HS-27A (cell line): ENCODE measurements at places on chromosomes 2 and 18.

DNA sequence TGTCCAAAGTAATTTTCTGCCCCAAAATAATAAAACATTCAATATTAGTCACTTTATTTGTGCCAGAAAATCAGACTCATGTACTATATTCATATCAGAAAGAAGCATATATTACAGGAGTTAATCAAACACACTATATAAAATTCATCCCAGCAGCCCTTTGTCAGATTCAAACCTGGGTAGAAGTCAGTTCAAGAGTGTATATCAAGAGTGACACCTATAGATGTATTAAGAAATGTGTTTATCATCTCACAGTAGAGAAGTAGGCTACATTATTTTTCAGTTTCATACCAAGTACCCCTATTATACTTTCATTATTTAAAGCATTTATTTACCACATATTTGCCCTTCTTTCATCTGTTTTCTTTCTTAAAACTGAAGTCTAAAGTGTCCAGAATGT lies 193.2 kb upstream of the DDX18 start:
- DNase-seq, result no peak

DNA sequence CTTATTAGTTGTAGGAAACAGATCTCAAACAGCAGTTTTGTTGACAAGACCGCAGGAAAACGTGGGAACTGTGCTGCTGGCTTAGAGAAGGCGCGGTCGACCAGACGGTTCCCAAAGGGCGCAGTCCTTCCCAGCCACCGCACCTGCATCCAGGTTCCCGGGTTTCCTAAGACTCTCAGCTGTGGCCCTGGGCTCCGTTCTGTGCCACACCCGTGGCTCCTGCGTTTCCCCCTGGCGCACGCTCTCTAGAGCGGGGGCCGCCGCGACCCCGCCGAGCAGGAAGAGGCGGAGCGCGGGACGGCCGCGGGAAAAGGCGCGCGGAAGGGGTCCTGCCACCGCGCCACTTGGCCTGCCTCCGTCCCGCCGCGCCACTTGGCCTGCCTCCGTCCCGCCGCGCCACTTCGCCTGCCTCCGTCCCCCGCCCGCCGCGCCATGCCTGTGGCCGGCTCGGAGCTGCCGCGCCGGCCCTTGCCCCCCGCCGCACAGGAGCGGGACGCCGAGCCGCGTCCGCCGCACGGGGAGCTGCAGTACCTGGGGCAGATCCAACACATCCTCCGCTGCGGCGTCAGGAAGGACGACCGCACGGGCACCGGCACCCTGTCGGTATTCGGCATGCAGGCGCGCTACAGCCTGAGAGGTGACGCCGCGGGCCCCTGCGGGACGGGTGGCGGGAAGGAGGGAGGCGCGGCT lies at the start of gene TYMS:
TYMS (plus strand) TSS at position 343 of the 690 bp plus-strand sequence; CDS start at position 433, 90 bp downstream.
- peak; percentile 41 for DNase-seq

GRCh38 chr18:11902522-11903292 lies 5.4 kb downstream of the MPPE1 start:
- no peak for DNase-seq

- no peak for DNase-seq
Measured at GRCh38 chr18:57057890-57058289, 89.0 kb upstream of the BOD1L2 start.

GRCh38 chr18:944440-944839 lies 39.8 kb downstream of the ADCYAP1 start:
- peak; percentile 69 for DNase-seq

DNA sequence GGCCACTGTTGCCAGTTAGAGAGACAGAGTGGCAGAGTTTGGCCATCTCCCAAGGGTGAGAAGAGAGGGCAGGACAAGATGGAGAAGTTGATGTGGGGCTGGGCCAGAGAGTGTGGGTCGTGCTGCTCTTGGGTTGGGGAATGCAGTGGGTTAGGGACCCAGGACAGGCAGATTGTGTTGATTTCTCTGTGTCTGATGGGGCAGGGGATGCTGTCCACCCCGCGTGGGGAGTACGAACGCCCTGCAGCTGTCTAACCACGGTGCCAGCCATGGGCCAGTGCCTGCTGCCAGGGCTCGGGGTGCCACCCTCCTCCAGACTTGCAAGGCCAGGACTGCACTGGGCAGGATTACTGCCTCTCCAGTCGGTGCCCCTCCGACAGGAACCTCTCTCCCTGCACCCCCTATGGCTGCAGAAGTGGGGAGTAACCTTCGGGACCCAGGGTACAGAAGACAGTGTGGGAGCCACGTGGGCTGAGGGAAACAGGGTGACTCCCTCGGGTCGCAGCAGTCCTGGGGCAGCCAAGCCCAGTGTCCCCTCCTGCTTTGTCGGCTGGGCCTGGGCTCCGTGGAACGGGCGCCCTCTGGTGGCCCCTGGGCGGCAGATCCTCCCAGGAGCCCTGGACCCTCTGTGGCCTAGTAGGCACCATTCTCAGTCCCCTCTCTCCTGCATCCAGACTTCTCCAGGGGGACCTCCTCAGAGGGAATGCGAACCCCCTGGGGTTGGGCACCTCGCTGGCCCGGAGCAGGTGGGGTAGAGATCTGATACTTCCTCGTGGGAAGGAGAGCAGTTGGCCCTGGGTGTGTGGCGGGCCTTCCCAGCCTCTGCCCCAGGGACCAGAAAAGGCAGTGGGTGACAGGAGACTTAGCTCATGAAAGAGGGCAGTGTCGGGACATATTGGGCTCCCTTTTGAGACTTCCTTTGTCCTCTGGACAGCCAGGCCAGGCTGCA lies 2.7 kb downstream of the GPC1 start:
- DNase-seq, result no peak

DNA sequence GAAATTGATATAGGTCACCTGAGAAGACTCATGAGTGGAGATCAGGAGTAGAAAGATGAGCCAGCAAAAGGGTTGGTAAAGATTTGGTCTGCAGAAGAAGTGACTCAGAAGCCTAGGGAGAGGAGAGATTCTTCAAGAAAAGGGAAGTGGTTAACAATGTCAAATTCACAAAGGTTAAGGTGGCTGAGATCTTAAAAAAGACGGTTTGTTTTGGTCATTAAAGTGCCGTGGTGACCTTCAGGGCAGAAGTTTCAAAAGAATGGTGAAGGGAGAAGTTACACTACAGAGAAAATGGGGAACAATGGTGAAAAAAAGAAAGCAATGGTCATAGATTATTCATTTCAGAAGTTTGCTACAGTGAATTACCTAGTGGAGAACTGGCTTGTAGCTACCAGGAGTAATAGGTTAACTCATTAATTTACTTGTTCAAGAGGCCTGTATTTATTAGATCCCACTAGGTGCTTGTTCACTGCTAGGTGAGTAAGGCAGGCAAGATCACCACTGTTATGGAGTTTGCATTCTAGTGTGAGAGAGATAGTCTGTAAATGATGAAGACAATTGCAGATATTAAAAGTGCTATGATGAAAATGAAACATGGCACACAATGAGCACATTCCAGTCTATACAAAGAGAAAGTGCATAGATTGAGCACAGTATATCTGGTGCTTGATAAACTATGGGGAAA lies 43.0 kb downstream of the FBXO48 start:
- DNase-seq, result no peak

DNA sequence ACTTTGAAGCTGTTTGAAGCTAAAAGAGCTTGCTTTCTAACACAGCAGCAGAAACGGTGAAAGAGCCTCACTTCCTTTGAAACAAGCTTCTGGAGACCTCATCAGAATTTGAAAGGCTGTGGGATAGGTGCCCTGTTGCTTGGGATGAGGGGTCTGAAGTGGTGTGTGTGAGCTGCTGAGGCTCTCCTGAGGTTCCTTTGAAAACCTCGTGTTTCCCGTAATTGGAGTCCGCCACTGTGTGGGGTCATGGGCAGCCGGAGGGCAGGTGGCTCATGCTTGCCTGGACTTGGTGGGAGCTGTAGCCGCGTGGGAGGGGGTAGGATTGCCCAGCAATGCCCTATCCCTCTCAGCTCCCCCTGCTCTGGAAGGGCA lies 34.4 kb downstream of the CABLES1 start:
- no peak for DNase-seq

- no peak for DNase-seq
Measured at GRCh38 chr18:49560624-49561288, 1.1 kb upstream of the LIPG start.

GRCh38 chr2:45267062-45267792 lies 258.0 kb upstream of the SIX2 start:
- no peak for DNase-seq

DNA sequence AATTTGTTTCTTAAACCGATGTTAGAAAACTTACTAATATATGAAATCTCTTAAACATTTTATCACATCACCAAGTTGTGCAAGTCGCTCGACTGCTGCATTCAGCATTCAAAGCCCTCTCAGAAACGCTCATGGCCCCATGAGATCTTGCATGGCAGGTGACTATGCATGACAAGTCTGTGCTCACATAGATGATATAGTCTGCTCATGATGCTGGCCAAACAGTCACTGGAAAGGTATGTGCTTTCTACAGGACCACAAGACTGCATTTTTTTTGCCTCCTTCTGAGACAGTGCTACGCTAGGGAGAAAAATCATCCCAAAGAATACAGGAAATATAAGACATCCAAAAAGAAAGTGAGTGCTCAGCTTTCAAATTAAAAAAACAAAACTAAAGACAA lies 98.3 kb upstream of the ZBTB14 start:
- DNase-seq, result no peak

GRCh38 chr18:3485153-3486149 lies 35.5 kb downstream of the TGIF1 start:
- DNase-seq, result no peak

GRCh38 chr2:69642709-69643601 lies 584 bp downstream of the AAK1 start:
- peak; percentile 41 for DNase-seq

GRCh38 chr2:172552547-172553291 lies 3.2 kb upstream of the PDK1 start:
- DNase-seq, result peak; percentile 39

DNA sequence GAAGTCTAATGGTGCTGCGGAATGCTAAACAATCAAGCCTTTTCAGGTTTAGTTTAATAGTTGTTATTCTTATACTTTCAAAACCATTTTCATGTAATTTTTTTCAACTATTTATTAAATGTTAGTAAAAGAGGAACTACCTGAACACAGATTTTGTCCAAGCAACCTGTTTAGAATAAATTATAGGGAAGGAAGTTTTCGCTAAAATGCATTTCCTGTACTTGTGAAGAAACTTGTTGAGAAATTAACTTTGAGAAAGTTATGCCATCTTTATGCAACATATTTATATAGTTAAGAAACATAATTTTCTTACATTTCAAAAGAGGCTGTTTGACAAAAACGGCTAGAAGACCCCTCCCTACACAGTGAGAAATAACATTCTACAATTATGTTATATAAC lies 16.6 kb downstream of the MAP4K4 start:
- DNase-seq, result no peak

- DNase-seq, result no peak
Measured at GRCh38 chr2:74957886-74958273, 563 bp upstream of the POLE4 start.

- no peak for DNase-seq
Measured at GRCh38 chr2:141003967-141004657, 1126.7 kb downstream of the LRP1B start.

DNA sequence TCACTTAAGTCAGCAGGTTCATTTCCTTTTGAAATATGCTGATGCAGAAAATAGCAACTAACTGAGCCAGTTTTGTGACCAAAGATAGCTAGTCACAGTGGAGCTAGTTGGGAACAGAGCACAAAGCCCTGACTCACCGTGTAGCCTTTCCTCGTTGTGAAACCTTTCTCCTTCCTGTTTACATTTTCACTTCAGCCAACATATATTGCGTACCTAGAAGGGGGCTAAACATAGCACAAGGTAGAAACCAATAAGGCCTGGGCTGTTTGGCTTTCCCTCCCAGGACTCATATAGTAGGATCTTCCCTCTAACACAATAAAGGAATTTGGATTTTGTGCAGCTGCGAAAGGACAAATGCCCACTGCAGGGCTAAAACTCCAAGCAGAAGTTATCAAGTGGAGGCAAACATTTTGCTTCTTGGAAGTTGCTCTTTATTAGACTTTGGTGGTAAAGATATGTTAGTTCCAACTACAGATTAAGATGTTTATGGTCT lies 24.5 kb upstream of the LPIN2 start:
- DNase-seq, result no peak

DNA sequence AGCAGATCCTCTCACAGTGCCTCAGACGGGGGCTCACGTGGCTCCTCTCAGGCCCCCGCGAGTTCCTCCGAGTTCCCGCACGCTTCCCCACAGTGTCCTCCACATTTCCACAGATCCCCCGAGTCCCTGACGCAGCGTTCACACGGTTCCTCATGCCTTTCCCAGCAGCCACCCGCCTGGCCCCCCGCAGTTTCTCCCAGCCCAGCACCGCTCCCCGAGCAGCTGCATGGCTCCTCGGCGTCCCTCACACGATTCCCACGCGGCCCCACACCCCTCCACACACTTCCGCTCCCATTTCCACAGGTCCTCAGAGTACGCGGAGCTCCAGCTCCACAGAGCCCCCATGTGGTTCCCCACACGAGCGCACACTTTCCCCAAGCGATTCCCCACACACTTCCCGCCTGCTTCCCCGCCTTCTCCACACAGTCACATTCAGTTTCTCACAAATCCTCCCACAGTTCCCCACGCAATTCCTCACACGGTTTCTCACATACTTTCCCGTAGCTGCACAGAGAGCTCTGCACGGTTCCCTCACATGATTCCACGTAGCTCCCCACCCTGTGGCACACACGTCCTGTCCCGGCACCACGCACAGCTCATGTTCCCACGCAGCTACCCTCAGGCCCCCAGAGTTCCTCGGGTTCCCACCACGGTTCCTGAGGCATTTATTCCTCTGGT lies 39.9 kb downstream of the KIF1A start:
- no peak for DNase-seq

GRCh38 chr2:37156071-37156856 lies 516 bp downstream of the EIF2AK2 start:
- peak; percentile 19 for DNase-seq

GRCh38 chr2:47725808-47726207 lies 57.1 kb upstream of the MSH6 start:
- no peak for DNase-seq

- DNase-seq, result no peak
Measured at GRCh38 chr2:64035072-64035942, 16.1 kb upstream of the VPS54 start.

GRCh38 chr2:204407204-204408014 lies 137.9 kb upstream of the PARD3B start:
- DNase-seq, result no peak

GRCh38 chr18:8762968-8763367 lies 57.6 kb downstream of the MTCL1 start:
- no peak for DNase-seq

GRCh38 chr2:136242100-136242499 lies 124.2 kb upstream of the CXCR4 start:
- no peak for DNase-seq

DNA sequence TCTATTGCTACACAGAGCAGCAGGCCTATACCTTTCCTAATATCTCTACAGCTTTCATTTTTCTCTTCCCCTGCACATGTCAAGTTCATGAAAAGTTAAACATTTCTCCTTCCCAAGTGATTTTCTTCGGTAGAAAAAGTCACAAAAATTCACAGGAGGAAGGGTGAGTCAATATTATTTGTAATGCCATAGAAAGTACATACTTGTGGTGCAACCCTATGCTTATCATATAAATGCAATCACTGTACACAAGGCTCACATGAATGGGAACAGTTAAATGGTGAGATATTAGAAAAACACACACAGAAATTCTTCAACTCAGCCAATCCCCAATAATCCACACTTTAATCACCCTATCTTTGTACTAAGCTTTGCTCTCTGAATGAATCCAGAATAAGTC lies 651.6 kb downstream of the LRRTM4 start:
- no peak for DNase-seq
